Hematopoietic multipotent progenitor cell (in vitro differentiated cells): ENCODE measurements at places on chromosomes 6 and 20. TPM values are rescaled to one million over a fixed set of nuclear protein-coding genes. Genes with fewer than 3 reads are reported as not detected.
A peak's percentile ranks its signal among the peaks of the same experiment; 100 is the strongest.

The GSTA3 gene
- total RNA-seq: not detected

DNA sequence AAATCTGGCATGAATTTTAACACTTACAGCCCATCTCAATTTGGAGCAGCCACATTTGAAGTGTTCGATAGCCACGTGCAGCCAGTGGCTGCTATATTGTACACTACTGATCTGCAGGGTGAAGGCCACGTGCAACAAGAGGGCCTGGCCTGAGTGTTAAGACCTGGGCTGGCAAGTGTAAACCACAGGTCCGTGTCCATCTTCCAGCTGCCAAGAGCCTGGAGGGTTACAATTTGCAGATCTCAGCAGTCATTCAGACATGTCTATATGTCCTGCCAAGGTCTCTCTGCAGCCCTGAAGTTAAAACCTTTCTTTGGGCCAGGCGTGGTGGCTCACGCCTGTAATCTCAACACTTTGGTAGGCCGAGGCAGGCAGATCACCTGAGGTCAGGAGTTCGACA, 14.1 kb downstream of the SGK2 start:
- DNase-seq: no peak

The PAQR8 gene
- total RNA-seq: 17.0 TPM

GRCh38 chr6:5359417-5359816, 98.1 kb downstream of the FARS2 start:
- DNase-seq: no peak

- no peak for DNase-seq
Measured at GRCh38 chr6:53347921-53348370, 804 bp downstream of the ELOVL5 start.

GRCh38 chr20:35237486-35237885, 11.0 kb downstream of the MMP24 start:
- DNase-seq: no peak

GRCh38 chr6:165456286-165456685, 146.9 kb upstream of the C6orf118 start:
- DNase-seq: no peak

The VAPB gene
- 3.8 TPM for total RNA-seq

DNA sequence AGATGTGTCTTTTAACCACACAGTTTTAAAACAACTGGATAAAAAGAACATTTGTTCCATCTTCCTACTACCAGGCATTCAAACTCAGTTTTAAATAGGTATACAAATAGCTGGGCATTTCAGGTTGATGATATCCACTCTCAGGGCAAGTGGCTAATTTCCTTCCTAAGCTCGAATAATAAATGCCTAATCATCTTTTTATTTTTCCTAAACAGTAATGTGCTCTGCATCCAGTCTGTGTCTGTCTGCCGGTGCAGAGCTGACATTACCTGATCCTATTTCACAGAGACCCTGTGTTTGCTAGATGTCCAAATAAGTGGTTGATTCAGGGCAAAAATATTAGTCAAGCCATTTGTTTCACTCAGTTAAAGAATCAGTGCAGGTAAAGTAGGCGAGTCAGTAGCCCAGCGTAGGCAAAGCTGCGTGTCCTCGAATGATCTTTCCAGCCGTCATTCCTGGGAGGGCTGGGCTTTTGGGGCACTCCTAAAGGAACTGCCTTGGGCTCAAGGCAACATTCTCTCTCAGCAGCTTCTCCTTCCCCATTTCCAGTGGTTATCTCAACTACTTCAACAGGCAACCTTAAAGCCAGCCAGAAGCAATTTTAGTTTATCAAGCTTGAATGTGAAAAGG, 74.2 kb upstream of the BMP2 start:
- DNase-seq: no peak

GRCh38 chr6:139271056-139271455, 20.7 kb downstream of the TXLNB start:
- DNase-seq: no peak

DNA sequence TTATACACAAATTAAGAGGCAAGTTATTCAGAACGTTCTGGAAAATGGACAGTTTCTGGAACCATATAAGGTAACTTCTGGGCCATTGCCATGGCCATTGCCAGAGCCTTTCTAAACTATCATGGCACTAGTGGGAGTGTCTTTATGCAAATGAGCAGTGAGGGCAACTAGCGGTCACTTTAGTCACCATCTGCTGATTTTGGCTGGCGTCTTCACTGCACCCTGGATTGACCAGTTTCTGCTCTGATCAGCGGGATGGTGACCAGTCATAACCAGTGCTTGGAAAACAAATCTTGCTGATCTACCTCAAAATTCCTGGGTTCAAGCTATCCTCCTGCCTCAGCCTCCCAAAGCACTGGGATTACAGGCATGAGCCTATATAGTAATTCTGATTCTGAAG, 7.3 kb upstream of the SNTA1 start:
- DNase-seq: no peak

The CAGE1 gene
- 1.1 TPM for total RNA-seq

The MAP3K7 gene
- total RNA-seq: 12.9 TPM

DNA sequence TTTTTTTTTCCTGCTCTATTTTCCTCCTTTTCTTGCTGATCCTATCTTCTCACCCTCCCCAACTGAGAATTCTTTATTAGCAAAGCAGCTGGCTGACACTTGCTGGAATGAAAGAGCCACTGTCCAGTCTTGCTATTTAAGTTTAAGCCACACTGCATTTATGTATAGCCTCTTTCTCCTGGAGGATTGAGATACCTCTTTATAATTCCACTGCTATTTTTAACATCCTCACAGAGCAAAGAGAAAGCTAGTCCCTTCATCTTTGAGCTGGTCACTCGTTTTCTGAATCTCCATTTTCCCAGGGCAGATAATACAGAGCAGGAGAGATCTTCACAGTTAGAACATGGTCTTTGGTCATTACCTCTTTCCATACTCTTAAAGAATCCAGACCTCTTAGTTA, 36.0 kb upstream of the EEF1A1 start:
- no peak for DNase-seq

DNA sequence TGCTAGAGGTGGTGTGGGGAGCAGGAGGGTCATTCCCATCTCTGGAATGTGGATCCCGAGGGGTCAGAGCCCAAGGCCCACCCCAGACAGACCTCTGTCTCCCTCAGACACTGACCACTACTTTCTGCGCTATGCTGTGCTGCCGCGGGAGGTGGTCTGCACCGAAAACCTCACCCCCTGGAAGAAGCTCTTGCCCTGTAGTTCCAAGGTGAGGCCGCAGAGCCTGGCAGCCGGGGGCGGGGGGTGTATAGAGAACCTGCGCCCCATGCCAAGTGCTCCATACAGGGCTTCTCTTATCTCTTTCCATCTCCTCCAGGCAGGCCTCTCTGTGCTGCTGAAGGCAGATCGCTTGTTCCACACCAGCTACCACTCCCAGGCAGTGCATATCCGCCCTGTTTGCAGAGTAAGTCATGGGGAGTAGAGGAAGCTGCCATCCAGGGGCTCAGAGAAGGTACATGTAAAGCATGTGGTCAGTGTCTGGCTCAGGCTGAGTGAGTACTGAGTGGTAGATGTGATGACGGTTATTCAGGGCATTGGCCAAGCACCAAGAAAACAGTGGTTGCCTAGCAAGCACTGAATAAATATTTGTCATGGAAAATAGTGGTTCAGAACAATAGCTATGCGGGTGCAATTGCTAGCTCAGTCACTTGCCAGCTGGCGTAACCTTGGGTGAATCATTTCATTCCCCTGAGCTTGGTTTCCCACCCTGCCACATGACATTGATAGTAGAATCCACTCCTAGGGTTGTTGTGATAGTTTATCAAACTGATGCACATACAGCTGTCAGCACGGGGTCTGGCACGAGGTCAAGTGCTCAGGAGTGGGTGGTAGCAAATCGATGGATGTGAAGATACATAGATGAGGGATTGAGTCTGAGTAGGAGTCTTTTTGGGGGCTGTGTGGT, 3.5 kb downstream of the PIGT start:
- peak; percentile 29 for DNase-seq

DNA sequence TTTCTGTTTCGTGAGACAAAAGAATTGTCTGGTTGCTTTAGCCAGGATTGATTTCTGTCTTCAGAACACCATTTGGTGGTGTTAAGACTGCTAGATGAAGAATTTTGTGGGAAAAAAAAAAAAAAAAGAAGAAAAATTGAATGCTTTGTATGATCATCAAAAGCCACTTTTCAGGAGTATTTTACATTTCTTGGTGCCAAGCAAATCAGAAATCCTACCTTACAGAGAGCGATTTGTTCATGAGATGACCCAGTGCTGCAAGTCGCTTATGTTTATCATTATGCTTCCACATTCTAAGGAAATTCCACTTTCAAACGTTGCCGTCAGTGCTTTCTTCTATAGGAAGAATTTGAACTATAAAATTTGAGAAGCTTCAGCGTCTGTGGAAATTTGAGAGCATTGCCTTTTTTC, 228.7 kb downstream of the BCKDHB start:
- no peak for DNase-seq

The CYP39A1 gene
- under 0.01 TPM for total RNA-seq

GRCh38 chr20:42788707-42789106, 401.0 kb downstream of the PTPRT start:
- DNase-seq: no peak

The FAM209A gene
- 0.54 TPM for total RNA-seq

DNA sequence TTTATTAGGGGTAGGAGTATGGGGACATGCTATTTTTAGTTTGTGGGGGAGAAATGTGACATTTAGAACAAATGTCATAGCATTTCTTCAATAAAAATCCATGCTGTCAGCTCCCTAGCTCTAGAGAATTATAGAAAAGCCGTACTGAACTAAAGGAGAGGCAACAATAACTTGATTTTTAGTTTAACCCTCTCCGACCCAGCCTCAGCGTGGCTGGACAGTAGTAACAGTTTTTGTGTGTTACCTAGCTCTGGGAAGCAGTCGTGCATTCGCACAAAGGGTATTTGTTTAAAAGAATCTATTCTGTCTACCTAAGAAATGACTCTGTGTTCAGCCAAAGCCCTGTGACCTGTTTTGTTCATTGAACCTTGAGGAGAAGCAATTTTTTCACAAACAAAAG, 442.4 kb upstream of the SOX4 start:
- no peak for DNase-seq

DNA sequence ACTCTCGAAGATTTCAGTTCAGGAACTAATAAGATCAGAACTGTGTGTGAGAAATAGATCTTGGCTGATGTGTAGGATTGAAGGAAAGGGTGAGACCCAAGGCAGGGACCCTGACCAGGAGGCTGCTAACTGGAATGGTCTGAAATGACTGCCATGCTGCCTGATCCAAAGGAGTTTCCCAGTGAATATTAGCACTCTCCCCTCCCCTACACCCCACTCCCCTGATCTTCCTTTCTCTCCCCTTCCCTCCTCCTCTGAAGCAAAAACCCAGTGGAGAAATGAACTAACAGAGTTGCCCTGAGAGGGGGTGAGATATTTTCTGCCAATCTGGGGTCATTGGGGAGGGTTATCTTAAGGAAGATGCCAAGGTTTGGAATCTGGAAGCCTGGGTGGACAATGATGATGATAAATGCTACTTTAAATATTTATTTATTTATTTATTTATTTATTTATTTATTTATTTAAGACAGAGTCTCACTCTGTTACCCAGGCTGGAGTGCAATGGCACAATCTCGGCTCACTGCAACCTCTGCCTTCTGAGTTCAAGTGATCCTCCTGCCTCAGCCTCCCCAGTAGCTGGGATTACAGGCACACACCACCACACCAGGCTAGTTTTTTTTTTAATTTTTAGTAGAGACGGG, 371.0 kb upstream of the CHD6 start:
- no peak for DNase-seq

The CDSN gene
- total RNA-seq: under 0.01 TPM

GRCh38 chr20:23393996-23394775, 27.1 kb downstream of the NAPB start:
- DNase-seq: no peak

The REM1 gene
- total RNA-seq: 0.27 TPM

DNA sequence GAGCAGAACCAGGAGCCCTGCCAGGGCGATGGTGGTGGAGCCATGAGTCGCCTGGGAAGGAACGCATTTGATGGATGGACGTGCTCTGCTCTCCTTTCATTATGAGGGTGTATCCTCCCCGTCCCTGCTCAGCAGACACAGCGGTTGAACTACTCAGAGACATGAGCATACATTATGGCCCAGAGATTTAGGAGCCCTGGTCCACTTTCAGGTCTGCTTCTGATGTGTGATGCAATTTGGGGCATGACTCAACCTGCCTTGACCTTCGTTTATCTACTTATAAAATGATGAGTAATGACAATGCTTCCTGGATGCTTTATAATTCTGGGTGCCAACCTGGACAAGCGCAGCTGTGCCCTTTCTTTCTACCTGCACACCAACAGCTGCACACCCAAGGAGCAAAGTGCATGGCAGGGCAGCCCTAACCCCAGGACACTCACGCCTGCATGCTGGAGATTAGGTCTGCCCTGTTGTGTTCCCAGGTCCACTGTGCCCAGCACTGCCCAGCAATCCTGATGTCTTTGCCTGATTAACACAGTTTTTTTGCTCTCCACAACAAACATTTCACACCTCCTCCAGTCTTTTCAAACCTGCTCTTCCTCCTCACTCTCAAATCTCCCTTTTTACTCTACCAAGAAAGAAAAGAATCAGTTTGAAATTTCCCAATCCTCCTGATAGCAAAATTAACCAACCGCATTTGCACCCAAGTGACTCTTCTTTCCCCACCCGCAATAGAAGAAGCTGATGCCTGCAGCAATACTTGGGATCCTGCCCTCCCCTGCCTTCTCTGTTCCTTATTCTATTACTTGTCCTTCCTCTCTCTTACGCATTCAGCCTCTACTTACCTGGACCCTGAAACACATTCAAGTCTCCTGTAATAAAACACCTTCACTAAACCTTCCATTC, 81.2 kb downstream of the EZR start:
- DNase-seq: no peak

DNA sequence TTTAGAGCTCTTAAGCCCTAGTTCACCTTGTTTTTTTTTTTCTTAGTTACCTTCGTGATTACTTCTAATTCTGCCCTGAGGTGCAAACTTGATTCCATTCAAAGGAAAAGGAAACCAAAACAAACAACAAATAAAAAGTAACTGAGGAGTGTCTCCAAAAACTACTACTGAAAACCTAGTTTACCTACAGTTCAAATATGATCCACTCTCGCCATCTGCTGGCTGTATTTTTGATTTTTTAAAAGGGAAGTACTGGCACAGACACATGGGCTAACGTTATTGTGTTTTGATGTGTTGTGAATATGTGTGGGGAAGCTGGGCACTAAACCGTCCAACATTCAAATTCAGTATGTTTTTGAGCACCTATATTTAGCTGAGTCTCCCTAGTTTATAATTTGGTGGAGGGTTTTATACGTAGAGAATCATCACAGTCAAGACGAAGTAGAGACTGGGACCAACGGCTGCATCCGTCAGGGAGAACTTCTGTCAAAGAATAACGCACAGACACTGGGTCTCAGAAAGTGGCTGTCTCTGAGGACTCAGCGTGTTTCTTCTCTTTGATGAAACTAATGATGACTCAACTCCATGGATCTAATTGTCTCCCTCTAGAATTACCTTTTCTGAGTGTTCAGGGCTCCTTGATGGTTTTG, 373.5 kb upstream of the BTBD3 start:
- peak; percentile 64 for DNase-seq

The CTCFL gene
- not detected for total RNA-seq

DNA sequence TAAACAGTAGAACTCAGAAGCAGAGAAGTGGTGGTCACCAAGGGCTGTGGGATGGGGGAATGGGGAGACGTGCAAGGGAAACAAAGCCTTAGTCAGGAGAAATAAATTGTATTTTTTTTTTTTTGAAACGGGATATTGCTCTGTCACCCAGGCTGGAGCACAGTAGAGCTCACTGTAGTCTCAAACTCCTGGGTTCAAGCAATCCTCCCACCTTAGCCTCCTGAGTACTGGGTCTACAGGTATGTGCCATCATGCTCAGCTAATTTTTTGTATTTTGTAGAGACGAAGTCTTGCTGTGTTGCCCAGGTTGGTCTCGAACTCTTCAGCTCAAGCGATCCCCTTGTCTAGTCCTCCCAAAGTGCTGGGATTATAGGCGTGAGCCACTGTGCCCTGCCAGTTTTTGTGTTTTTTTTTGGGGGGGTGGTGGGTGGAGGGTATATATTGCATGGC, 3.4 kb downstream of the HSPA1B start:
- DNase-seq: no peak
